ENCODE measurements at places on chromosomes 6 and 20.
A peak's percentile ranks its signal among the peaks of the same experiment; 100 is the strongest.

DNA sequence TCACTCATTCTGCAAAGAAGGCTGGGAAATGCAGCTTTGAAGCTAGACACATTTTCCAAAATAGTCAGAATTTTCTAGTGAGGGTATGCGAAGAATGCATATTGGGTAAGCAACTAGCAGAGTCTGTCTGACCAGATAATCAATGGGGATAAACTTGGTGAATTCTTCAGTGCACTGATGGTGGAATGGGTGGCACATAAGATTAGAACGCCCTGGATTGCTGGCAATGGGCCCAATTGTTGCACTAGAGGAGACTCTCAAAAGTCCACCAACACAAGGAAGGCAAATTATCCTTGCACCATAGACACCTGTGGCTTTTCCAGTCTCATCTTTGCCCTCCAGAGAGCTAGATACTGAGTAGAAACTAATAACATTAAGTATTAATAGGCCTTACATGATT, 167.6 kb downstream of the PTPRT start:
- no peak for DNase-seq

DNA sequence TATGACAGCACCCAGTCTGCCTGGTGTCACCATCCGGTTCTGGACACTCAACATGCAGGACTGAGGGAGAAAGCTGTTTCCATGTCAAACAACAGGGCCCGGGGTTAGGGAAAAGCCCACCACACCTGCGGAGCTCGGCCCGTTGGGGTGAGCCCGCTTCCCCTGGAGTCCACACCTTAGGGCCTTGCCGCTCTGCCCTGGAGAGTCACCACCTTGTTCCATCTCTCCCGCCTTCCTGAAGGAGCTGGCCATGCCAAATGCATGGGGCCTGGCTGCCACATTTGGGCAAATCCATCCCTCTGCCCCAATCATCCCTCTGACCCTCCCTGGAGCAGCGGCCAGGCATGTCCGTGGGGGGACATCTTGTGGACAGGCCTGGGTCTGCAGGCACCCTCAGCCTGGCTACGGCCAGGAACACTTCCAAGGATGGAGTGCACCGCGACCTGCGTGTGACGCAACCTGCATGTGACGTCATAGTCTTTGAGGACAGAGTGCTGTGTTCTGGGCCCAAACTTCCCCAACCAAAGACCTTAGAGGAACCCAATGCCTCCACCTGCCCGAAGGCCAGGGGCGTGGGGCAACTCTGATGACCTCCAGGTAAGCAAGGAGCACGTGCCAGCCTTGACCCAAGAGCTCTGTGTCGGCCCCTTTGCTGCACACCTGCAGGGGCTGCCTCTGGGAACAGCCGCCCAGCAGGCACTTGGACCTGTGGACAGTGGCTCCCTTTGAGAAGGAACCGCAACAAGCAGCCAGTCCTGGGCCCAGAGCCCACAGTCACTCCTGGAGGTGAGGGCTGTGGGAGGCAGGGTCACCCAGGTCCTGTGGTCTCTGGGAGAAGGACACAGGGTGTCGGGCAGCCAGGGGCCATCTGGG, 1.7 kb downstream of the CABLES2 start:
- no peak for DNase-seq

- DNase-seq, result no peak
Measured at GRCh38 chr20:46987001-46987400, 92.4 kb downstream of the EYA2 start.

GRCh38 chr20:17504066-17504897, 26.9 kb downstream of the BFSP1 start:
- DNase-seq, result peak; percentile 15

DNA sequence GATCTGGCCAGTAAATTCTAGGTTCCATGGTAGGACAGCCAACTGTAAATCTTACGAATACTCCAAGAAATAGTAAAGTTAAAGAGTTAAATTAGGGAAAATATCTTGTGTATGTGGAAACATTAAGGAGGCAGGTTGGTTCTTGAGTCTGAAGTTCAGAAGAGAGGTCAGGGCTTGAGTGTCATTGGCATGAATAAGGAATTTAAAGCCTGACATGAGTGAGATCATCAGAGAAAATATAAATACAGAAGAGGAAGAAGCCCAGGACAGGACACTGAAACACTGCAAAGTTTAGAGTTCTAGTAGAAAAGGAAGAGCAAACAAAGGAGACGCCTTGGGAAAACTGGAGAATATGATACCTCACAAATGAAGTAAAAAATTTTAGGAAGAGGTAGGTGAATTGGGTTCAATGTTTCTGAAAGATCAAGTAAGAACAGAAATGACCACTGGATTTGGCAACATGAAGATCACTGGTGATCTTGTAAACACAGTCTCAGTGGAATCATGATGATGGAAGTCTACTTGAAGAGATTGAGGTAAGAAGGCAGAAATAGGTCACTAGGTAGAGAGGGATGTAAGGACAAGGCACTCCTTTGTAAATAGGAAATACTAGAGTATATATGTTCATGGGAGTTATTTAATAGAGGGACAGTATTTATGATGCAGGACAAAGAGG, 41.6 kb upstream of the SYNCRIP start:
- no peak for DNase-seq

DNA sequence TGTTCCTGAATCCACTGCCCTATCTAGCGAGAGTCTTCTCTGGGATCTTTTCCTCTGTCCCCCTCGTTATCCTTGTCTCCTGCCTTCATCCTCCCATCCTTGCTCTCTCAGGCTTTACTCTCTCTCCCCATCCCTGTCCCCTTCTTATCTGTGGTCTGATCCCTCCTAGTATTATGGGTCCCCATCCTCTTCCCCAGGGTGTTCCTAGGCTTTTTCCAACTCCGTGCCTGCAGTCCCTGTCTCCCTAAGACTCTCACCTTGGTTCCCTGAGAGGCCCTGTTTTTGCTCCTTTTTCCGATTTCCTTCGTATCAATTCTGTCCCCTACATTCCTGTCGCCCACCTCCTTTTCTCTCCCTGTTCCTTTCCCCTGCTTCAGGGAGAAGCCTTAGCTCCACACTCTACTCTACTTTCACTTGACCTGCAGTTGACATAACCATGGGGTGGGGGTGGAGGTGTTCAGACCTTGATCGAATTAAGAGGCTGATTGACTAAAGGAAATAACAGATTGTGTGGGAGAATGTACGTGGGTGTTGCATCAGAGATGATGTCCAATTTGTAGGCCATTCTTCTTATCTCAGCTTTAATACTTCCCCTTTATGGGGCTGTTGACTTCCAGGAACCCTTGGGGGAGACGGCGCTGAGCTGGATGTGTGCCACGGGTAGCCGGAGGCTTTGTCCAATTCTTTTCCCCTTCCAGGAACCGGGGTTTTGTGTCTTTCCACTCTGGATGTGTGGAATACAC, 905 bp downstream of the PPARD start:
- DNase-seq, result no peak

DNA sequence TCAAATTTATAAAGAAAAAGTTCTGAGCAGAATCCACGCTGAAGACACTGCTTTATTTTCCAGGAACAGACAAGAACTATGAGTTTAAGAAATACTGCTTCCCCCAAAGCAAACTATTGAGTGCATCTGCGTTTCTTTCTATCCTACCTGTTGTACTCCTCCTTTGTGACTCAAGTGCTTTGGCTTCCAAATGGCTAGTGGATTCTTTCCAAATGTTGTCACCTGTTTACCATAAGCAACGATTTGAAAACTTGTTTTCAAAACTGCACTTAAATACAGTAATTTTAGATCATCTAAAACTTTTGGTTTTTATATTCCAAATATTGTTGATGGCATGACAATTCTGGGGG, 9.5 kb downstream of the PXDC1 start:
- DNase-seq, result no peak

GRCh38 chr20:64226686-64227580, 28.6 kb upstream of the PCMTD2 start:
- no peak for DNase-seq

DNA sequence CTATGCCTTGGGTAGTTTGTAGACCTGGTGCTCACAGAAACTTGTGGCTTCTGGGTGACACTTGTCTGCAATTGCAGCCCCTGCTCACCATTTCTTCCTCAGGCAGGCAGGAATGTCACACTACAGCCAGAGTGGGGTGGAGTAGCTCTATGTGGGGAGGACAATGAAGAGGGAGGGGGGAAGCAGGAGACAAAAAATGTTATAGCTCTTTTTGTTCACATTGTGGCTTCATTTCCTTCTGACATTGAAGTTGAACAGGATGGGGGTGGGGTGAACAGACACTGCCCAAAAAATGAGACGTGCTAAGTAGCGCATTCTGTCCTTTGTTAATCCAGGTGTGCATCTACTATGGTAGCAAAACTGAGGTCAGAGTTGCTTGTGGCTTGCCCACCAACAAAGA, at the start of gene THEMIS:
Gene THEMIS (minus strand): TSS at position 124 of the 400 bp plus-strand sequence. CDS start 126 bp downstream, outside the sequence.
- no peak for DNase-seq

All from COLO829 (cell line).